NCI-H345 (cell line): ENCODE measurements at places on chromosomes 6 and 20.

DNA sequence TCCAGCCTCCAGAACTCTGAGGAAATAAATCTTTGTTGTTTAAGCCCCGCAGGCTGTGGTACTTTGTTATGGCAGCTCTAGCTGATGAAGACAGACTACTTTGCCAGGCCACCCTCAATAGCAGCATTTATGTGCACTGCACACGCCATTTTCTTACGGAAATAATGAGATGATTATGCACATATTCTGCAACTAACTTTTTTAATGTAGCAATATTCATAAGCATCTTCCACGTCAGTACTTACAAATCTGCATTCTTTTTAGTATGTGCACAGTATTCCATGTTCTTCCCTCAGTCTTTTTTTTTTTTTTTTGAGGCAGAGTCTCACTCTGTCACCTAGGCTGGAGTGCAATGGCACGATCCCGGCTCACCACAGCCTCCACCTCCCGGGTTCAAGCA lies 46.8 kb upstream of the DSP start:
- no peak for DNase-seq

GRCh38 chr6:107730683-107731314 lies 93.3 kb downstream of the SCML4 start:
- no peak for DNase-seq

- DNase-seq: no peak
Measured at GRCh38 chr6:109579361-109579760, 96.3 kb upstream of the ZBTB24 start.

DNA sequence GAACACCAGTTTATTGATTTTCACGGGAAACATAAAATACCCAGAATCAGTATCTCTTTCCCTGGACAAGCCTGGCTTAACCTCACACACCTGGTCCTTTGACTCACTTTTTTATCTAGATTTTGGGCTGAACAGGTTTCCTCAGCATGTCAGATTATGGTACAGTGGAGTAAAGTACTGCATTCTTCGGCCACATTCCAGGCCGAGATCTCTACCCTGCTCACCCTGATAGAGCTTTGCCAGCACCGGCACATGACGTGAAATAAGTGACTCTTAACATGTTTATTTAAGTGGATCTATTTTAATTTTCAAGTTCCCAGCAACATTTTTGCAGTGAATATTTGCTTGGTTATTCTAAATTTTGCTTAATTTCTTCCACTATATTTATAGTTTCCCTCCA lies 79.0 kb upstream of the POPDC3 start:
- no peak for DNase-seq

- DNase-seq: no peak
Measured at GRCh38 chr6:132995432-132995831, 181.1 kb downstream of the RPS12 start.

GRCh38 chr6:154751011-154751800 lies 18.0 kb downstream of the SCAF8 start:
- DNase-seq: no peak

GRCh38 chr20:63016514-63017075 lies 9.8 kb upstream of the BHLHE23 start:
- DNase-seq: no peak

- DNase-seq: no peak
Measured at GRCh38 chr6:101851911-101852310, 458.4 kb downstream of the GRIK2 start.

GRCh38 chr6:76420094-76420493 lies 347.6 kb upstream of the IMPG1 start:
- DNase-seq: no peak

GRCh38 chr6:92050216-92050615 lies 1369.1 kb downstream of the EPHA7 start:
- no peak for DNase-seq

GRCh38 chr20:58930496-58930895 lies 50.6 kb upstream of the NELFCD start:
- no peak for DNase-seq
